ENCODE measurements at places on chromosomes 7 and 10.
A peak's percentile ranks its signal among the peaks of the same experiment; 100 is the strongest.

GRCh38 chr10:71093531-71093930 lies 118.8 kb upstream of the UNC5B start:
- no peak for DNase-seq

- peak; percentile 58 for DNase-seq
These were observed 313.2 kb downstream of the PRPF18 start for GRCh38 chr10:13899941-13900340.

DNA sequence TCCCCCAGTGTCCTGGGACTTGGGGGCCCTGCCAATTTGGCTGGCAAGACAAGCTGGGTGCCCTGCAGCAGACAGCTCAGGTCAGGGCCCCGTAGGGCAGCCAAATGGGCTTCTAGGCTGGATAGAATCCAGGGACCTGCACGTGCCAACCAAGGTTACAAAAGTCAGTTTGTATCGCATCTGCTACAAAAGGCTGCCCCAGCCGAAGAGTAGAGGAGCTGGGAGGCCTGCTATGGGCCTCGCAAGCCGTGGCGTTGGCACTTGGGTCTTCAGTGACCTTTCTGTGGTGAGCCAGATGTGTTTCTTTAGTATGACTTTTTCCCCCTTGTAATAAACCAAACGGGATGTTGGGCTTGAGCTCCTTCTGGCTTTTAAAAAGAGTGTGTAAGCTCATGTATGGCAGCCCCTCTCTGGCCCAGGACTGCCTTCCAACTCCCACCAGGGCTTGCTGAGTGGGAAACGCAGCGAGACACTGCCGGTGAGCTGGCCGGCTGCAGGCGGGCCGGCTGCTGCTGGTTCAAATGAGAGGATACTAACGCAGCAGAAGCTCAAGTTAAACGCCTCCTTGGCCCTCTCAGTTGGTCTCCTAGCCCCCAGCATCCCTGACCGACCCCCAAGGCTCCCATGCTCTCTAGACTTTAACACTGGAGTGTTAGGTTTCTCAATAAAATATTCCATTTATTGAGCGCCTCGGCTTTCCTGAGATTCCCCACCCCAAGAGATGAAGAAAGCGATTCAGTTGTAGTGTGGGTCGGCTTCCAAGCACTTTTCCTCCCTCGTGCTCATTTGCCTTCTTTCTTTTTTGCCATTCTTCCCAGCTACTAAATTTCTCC lies 3.1 kb upstream of the HOXA10 start:
- no peak for DNase-seq

GRCh38 chr7:81469869-81470723 lies 299.8 kb downstream of the HGF start:
- peak; percentile 88 for DNase-seq

- DNase-seq, result peak; percentile 81
These were observed 1.8 kb downstream of the VCL start for GRCh38 chr10:73999703-74000102.

GRCh38 chr7:72310301-72310700 lies 101.8 kb downstream of the CALN1 start:
- DNase-seq, result no peak

GRCh38 chr7:96527133-96527827 lies 182.4 kb downstream of the SEM1 start:
- no peak for DNase-seq
